ENCODE measurements at places on chromosomes 5 and 9.
A peak's percentile ranks its signal among the peaks of the same experiment; 100 is the strongest.

DNA sequence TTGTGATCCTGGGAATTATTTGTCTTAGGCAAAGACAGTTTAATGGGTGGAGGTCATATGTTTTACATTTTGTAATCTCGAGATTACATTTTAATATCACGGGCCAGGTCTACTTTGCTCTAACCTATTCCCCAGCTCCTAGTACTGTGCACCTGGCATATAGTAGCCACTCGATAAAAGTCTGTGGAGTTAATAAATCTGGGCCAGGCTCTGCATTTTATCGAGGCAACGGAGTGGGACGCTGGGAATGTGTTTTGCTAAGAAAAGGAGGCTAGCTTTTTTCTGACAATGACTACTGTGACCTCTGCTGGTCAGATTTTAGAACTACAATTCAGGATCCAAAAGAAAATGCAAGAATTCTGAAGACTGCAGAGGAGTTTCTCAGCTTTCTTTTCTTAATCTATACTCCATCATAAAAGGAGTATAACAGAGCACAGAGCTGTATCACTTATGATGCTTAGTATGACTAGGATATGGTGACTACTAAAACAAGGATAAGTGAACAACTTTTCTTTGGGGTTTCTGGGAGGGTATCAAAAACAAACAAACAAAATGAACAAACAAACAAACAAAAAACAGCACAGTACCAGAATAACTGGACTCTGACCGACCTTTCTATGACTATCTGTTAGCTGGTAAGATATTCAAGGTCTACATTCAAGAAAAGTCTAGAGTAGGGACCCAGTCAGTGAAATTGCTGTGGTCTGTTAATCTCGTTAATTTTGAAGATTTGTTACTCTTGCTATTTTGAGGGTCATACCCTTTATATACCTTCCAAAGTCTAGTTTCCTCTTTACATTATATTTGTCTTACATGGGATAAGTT is 46.1 kb upstream of the CER1 start:
- no peak for DNase-seq

- no peak for DNase-seq
Measured at GRCh38 chr5:149011728-149012127, 51.1 kb downstream of the SH3TC2 start.

GRCh38 chr5:1511651-1512540 is 11.9 kb downstream of the LPCAT1 start:
- DNase-seq = peak; percentile 12

- no peak for DNase-seq
Measured at GRCh38 chr5:168844016-168844921, 265.1 kb upstream of the PANK3 start.

- DNase-seq = peak; percentile 63
Measured at GRCh38 chr9:89993678-89994630, 389.1 kb downstream of the GADD45G start.

DNA sequence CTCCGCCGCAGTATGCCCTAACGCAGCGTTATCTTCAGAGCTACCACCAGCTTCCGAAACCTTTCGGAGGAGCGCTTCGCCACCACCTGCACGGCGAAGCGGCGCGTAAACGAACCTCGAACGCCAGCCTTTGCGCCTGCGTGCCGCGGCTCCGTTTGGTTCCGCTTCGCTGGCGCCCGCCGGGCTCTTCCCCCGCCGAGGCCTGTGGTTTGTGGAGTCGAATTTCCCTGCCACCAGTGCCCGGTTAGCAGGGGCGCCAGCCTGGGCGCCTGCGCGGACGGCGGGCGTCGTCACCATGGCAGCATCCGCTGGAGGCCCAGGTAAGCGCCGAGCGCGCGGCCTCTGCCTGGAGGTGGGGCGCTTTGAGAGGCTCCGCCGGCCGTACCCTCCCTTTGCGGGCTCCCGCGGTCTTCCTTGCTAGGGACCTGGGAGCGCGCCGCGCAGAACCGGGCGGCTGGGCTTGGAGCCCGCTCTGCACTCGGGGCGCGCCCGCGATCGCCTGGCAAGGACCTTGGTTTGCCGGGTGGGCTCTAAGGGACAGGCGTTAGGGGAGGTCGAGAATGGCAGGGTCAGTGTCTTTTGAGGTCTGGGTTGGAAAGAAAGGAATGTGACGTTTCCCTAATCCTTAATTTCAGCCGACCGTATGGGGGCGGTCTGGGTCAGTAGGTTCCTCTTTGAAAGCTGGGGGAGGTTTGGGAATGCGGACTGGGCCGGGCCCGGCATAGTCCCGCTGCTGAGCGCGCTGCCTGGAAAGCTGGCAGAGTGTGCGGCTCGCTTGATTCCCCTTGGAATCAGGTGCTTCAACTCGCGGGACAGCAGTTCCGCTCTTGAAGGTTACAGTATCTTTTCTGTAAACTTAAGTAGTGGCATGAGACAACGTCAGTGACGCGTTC is at the start of gene FAM151B:
Gene FAM151B, plus strand, starts transcription at position 272 of the 893 bp plus-strand sequence. Its CDS starts 24 bp downstream, at position 296.
- peak; percentile 80 for DNase-seq

GRCh38 chr5:119049824-119050449 is 20.9 kb upstream of the DMXL1 start:
- DNase-seq = no peak

- DNase-seq = no peak
Measured at GRCh38 chr9:126095546-126096190, 231.0 kb upstream of the MVB12B start.

DNA sequence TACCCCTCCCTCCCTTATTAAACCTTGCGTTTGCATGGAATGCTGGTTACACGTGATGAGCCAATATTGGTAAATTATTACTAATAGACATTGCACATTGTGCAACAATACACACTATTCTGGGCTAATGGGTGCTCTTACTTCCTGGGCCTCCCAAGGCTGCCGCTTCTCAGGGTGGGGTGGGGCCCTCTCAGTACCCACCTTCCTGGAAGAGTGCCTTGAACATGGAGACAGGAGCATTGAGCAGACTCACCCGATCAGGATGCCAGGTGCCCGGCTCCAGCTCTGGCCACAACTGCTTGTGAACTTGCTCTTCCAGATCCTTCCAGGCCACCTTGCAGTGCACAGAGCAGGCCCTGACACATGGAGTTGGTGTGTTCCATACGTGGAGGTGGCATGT is 24.7 kb upstream of the CEP72 start:
- no peak for DNase-seq

DNA sequence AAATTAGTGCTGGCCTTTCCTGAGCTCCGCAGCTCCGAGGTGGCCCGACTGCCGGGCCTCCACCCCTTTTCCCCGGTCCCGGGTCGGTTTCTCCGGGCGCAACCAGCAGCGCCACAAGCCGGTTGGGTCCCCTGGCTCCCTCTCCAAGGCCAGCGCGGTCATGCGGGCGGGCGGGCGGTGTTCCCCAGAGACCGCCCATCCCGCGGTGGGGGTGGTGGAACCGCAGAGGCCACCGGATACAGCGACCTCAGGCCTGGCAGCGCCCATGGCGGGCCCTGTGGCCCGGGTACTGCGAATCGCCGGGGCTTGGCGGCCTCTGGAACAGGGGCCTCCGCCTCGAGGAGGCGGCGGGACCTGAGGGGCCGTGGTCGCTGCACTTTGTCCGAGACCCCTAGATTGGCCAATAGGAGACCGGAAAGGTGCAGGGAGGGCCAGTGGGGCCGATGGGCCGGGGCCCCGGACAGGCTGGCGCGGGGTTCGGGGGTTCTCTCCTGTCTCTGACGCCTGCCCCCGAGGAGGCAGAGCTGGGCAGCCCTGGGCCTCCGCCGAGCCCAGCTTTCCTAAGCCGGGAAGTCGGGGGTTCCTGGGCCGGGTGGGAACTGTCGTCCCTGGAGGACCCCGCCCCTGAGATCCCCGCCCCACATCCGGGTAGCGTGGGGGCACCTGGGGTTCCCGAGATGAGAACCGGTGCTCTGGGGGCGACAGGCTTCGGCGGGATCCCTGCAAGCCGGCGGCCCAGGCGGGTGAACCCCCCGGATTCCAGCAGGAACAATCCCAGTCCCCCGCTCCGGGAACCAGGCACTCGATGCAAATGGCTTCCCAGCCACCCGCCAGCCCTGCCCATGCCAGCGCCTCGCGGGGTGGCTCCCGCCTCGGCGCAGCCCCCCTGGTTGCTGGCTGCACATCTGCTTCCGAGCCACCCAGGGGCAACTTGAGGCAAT is 293.9 kb downstream of the ZSWIM6 start:
- peak; percentile 83 for DNase-seq

DNA sequence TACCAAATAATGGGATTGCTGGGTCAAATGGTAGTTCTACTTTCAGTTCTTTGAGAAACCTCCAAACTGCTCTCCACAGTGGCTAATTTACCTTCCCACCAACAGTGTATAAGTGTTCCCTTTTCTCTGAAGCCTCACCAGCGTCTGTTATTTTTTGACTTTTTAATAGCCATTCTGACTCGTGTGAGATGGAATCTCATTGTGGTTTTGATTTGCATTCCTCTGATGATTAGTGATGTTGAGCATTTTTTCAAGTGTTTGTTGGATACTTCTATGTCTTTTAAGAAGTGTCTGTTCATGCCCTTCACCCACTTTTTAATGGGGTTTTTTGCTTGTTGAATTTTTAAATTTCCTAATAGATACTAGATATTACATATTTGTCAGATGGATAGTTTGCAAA is 28.4 kb upstream of the SUSD1 start:
- DNase-seq = no peak

- no peak for DNase-seq
Measured at GRCh38 chr9:135809166-135809565, 98.2 kb downstream of the CAMSAP1 start.

DNA sequence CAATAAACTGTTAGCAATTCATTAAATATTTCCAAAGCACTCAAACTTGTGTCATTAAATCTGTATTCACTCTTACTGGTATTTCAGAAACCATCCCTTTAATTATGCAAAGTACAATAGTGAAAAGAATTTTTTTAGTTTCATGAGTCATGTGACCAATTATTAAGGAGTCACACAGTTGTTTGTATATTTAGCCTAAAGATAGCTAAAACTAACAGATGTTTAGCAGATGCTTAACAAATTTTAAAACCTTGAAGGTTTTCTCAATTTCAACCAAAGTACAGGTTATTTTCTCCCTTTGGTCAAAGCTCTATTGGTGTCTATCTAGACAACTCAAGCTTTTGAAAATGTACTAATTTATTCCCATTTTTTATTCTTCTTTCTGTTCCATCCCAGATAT is 44.1 kb downstream of the PJA2 start:
- DNase-seq = no peak

DNA sequence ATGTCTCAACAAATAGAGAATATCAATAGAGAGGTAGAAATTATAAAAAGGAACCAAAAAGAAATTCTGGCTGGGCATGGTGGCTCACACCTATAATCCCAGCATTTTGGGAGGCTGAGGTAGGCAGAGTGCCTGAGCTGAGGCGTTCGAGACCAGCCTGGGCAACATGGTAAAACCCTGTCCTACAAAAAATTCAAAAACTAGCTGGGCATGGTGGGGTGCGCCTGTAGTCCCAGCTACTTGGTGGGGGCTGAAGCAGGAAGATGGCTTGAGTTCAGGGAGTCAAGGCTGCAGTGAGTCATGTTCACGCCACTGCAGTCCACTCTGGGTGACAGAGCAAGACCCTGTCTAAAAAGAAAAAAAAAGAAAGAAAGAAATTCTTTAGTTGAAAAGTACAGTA is 24.9 kb downstream of the IPPK start:
- no peak for DNase-seq

DNA sequence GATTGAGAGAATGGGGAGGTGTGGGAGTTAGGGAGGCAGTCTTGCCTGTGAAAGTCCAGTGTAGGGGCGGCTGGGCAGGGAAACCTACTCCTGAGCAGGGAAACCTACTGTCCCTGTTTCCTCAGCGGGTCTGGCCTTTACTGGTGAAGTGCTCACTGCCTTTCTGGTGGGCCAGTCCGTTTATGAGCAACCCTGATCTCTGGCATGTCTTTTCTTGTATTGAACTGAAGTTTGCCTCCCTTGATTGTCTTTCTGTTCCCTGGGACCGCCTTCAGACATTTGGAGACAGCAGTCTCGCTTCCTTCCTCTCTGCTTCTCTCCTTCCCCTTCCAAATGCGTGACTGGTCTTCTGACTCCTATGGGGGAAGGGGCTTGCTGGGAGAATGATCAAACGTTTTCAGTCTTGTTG is 2.9 kb downstream of the SNX18 start:
- DNase-seq = no peak

DNA sequence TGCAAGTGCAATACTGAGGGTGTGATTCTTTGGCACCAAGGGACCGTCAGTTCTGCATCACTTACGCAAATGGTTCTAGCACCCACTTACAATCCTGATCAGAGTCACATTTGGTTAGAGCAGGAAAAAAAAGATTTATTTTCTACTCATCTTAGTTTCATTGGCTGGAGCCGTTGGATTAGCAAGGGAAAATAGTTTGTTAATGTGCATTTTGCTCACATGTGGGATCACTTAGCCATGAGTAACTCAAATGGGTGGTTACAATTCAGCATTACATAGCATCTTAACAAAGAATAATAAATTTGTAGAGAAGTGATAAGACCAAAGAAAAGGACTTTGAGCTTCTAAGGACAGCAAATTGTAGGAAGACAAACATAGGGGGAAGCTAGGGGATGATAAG is 216.9 kb downstream of the AUH start:
- DNase-seq = no peak

- peak; percentile 22 for DNase-seq
Measured at GRCh38 chr9:120733190-120733589, 18.9 kb upstream of the MEGF9 start.

GRCh38 chr9:209143-209758 is 5.4 kb upstream of the DOCK8 start:
- DNase-seq = no peak

DNA sequence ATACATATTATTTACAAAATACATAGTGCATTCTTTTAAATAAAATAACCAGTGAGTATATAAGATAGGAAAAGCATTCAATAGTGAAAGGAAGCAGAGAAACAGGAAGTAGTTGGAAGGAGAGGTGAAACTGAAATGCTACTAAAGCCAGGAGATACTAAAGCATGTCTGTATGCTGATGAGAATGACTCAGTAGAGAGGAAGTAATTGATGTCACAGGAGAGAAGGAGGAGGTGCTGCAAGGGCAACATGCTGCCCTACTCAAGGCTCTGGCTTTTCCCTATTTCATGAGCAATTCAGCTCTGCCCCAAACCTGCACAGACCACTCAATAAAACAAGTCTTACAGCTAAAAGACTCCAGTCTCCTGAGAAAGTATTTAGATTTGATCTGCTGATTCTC is 108.5 kb upstream of the TXNDC8 start:
- no peak for DNase-seq

DNA sequence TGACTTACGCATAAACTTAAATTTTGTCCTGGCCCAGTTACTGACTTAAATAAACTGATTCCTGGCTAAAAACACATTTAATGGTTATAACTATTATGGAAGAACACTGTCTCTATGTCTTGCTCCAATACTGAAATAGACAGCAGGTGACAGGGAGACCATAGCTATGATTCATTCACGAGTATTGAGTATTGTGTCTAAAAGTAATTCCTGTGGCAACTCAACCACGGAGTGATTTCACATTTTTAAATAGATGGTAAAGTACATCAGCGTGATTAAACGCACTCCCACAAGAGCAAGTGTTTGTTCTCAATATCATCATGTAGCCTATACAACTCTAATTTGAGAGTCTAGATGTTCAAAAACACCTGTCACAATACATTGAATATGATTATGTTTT is 35.9 kb upstream of the PCSK1 start:
- no peak for DNase-seq

GRCh38 chr5:74446725-74447241 is 193.7 kb downstream of the ENC1 start:
- DNase-seq = peak; percentile 26

All from left ventricle myocardium inferior (tissue), 1 donor.